T-cell (primary cell): ENCODE measurements at places on chromosomes 1 and 21.
A peak's percentile ranks its signal among the peaks of the same experiment; 100 is the strongest.

DNA sequence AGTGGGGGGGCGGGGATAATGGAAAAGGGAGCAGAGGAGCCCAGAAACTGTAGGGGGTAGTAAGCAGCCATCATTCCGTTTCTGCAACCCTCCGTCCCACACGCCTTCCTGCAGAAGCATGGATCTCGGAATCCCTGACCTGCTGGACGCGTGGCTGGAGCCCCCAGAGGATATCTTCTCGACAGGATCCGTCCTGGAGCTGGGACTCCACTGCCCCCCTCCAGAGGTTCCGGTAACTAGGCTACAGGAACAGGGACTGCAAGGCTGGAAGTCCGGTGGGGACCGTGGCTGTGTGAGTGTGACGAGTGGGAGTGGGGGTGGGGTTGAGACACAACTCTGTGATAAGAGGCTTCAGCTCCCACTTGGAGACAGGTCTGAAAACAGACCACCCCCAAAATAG lies 706 bp downstream of the CREB3L4 start:
- DNase-seq = no peak

DNA sequence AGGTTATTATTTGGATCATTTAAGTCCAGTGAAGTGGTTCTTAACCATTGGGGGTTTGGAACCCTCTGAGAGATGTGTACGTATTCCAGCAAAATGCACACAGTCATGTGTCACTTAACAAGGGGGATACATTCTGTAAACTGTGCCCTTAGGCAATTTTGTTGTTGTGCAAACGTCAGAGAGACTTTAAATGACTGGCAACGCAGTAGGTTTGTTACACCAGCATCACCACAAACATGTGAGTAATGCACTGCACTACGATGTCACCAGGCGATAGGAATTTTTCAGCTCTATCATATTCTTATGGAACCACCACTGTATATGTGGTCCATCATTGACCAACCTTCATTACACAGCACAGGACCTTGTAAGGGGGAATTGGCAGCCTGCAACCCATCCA lies 11.9 kb downstream of the AHCYL1 start:
- DNase-seq = no peak

DNA sequence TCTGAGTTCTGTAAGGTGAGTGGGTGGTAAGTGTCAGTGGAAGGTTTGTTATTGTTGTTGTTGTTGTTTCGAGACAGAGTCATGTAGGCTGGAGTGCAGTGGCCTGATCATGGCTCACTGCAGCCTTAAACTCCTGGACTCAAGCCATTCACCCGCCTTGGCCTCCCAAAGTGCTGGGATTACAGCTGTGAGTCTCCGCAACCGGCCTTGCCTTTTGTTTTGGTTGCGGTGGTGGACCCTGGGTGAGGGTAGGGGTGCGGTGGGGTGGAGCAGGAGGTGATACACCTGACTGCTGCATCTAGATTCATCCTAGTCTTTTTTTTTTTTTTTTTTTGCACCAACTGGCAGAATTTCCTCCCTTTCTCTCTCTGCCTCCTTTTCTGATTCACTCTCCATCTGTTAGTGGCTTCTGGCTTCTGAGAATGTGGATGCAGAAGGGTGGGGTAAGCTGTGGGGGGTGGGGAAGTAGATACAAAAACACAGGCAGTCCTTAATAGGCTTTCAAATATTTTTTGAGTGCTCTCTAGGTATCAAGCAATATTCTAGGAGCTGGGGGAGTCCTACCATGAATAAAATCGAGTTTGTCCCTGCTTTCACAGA lies 4.6 kb upstream of the GMEB1 start:
- DNase-seq = no peak

GRCh38 chr1:175563236-175563895 lies 180.0 kb downstream of the TNR start:
- no peak for DNase-seq

DNA sequence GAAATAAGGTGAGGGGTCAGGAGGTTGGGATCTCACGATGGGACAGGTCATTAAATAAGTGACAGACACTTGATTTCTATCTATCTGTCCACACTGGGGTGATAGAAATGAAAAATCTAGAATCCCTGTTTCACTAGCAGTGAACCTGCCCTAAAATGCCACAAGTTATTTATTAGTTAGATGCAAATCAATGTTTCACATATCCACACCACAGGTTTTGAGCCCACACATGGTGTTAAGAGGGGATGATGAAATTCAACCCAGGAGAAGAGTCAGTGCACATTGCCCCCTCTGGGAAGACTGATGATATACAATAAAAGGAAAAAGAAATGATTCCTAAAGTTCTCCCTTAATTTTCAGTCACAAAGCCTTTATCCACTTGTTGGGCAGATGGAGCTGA lies 10.1 kb upstream of the NTPCR start:
- DNase-seq = no peak

GRCh38 chr1:31955917-31956736 lies 18.0 kb upstream of the PTP4A2 start:
- peak; percentile 73 for DNase-seq

- DNase-seq = no peak
These were observed 125.0 kb downstream of the TIAM1 start for GRCh38 chr21:31218830-31219608.

GRCh38 chr1:95094923-95095322 lies 22.2 kb upstream of the ALG14 start:
- no peak for DNase-seq

DNA sequence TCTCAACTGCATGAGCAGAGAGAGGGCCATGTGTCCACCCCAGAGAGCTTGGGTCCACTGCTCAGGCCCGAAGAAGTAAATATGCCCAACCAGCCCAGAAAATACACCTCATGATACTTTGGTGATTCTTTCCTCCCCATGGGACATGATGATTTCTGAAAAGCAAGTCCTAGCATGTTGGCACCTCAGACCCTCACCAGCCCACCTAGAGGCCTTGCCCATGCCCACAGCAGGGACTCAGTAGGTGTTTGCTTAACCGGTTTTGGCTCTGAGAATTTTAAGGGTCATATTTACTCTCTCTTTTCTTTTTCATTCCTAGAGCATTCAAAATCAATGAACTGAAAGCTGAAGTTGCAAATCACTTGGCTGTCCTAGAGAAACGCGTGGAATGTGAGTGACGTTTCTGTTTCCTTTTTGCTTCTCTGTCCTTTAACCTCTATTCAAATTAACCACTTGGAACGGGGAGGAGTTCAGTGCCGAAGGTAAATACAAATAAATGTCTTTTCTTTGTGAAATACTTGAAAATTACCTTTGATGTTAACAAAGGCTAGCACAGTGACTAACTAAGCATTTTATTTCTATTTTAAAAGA lies 79.7 kb downstream of the PDE9A start:
- no peak for DNase-seq

- no peak for DNase-seq
These were observed 30.2 kb upstream of the CD101 start for GRCh38 chr1:116971258-116971860.

DNA sequence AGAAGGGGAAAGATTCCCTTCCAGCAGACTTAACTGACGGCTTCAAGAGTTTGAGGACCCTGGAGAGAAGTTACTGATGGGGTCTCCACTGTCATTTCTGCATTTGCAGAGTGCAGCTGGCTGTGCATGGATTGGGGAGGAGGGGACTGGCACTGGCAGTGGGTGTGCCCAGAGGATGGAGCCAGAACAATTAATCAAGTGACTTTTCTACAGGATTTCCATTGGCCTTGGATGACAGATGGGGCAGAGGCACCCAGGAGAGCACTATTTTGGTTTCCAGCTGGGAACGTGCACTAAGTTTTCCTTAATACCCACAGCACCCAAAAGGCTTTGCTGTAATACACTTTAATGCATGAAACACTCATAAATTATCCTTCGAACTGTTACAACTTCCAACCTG lies 1.3 kb downstream of the NGF start:
- no peak for DNase-seq

GRCh38 chr1:89444791-89445190 lies 79.8 kb upstream of the LRRC8B start:
- no peak for DNase-seq

GRCh38 chr1:212536586-212536985 lies 72.0 kb upstream of the ATF3 start:
- no peak for DNase-seq

GRCh38 chr1:206915030-206915735 lies 6.6 kb downstream of the FCMR start:
- no peak for DNase-seq

- DNase-seq = no peak
These were observed 168.8 kb upstream of the NRIP1 start for GRCh38 chr21:15233611-15234010.

- DNase-seq = no peak
These were observed 675 bp downstream of the MYSM1 start for GRCh38 chr1:58699011-58699762.

GRCh38 chr21:34890724-34891612 lies 158.1 kb downstream of the RUNX1 start:
- DNase-seq = no peak

DNA sequence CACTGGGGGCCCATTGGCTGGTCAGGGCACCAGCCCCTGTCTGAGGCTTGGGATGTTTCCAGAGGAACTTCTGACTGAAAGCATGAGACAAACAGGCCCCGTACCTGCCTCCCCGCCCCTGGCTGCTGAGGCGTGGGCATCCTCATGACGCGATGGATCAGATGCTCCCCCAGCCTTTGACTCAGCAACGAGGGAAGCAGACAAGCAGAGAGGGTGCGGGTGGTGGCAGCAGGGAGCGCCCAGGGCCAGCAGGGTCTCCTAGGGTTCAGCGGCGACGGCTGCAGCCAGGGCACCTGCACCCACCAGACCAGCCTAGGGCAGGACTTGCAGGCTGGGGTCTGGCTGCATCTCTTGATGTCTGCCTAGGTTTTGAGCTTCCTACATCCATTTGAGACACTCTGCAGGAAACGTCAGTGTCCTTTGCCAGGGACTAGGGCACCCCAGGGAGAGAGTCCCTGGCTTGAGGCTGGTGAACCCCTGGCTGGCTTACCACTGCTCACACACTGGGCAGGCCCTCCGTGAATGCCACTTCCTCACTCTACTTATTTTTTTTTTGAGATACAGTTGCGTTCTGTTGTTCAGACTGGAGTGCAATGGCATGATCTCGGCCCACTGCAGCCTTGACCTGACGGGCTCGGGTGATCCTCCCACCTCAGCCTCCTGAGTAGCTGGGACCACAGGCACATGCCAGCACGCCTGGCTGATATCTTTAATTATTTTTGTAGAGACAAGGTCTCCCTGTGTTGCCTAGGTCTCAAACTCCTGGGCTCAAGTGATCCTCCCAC lies 63.3 kb downstream of the DHRS3 start:
- no peak for DNase-seq

- no peak for DNase-seq
These were observed 40.9 kb downstream of the PTAFR start for GRCh38 chr1:28135371-28136168.

DNA sequence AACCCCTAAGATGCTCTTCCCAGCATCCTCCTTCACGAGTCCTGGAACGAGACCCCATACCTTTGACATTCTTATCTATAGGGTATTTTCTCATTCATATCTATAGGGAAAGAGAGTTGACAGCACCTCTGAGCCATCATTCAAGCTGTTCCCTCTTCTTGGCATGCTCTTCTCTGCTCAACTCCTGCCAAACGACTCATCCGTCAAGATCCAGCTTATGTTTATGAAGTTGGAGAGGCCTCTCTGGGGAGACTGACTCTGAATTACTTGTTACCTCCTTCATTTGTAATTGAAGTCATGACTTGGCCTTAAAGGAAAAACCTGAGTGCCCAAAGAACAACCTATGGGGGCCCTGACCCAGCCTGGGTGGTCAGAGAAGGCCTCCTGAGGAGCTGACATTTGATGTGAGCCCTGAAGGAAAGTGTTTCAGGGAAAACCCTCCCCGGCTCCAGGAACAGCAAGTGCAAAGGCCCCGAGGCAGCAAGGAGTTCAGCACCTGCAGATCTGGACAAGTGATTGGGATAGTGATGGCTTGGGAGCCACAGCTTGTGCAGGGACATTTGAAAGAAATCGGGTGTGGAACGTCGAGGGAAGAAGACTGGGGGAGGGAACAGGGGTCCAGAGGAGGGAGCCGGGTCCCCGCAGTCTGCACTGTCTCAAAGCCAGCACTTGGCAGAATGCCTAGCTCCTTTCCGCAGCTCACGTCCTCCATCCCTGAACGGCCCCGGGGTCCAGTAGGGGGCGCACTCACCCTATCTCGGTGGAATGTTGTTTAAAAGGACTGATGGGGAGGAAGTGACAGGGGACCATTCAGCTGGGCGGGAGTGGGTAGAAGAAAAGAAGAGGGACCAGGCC lies 14.0 kb upstream of the CDA start:
- DNase-seq = peak; percentile 50

DNA sequence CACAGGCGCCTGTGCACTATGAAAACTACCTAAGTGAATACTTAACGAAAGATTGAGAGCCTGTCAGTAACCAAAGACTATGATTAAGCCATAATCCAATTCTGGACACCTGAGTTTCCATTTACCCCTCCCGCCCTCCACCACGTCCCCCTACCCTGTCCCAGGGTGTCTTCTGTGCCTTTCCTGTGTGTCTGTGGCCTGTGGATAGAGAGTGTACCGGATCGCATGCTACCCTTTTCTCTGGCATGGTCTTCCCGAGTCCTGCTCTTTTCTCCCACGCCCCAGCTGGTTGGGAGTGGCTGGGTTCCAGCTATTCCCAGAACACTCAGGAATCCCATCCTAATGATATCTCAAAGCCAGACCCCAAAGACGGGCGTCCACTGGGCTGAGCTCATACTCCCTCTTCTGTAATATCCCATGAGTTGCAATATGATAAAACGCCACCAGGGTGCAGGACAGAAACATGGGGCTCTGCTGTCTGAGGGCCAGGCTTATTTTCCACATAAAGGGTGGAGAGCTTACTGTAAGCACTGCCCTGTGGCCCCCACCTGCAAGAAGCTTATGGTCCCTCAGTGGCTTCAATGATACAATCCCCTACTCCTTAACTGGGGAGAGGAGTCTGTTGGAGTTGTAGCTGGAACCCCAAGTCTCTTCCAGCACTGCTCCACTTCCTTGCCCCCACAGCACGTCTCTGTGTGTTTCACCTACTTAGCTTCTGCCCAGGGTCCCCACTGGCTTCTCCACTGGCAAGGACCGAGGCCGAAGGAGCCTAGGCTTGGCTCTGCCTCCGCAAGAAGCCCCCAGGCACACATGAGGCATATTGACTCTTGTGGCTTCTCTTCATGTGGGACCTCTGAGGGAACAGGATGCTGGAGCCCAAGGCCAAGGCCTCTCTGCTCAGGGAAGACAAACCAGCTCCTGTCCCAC lies 17.6 kb upstream of the ALX3 start:
- DNase-seq = peak; percentile 44

GRCh38 chr1:201050515-201051277 lies 27.2 kb upstream of the KIF21B start:
- no peak for DNase-seq
